Stimulated activated memory B cell treated with anti-CD40 and anti-IgM and Interleukin-4, amounts not matched to agents 10 μg/mL and 1 μg/mL and 100 μg/mL, for 72 hours (primary cell): ENCODE measurements at places on chromosomes 5 and 9.

DNA sequence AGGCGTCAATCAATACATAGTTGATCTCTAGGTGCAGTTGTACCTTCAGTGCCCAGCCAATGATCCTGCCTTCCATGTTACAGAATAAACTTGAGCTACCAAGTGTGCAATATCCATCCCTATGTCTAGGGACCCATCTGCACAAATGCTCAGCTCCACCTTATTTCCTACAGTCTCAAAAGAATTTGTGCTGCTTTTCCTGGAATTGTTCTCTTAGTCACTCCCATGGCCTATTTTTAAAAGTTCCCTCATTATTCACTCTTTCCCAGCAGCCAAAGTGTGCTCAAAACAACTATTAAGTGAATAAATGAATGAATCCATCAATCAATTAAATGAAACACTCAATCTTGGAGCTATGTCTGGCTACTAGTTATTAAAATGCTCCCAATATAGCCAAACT is 14.7 kb downstream of the LIX1 start:
- no peaks in the 10 kb centered on the region for H3K27me3 ChIP-seq
- H3K4me3 ChIP-seq = no peak overlapping the region
- H3K36me3 ChIP-seq = no peaks in the 10 kb centered on the region

DNA sequence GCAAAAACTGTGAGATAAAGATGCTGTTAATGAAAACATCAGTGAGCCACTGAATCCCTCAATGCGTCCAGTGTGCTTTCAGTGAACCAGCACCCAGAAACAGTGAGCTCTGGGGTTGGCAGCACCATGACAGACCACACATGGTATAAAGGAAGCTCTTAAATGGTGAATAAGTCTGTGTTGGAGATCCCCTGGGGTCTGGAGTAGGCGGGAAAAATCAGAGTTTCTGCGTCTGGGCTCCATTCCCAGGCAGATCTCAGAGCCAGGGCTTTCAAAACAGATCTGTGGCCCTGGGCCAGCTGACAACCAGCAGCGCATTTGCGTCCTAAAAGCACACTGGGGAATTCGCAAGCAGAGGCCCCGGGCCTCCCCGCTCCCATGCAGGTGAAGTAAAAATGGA is 233.5 kb downstream of the FRMD3 start:
- ATAC-seq = no peak
- H3K27ac ChIP-seq = no peak overlapping the region
- no peaks in the 10 kb centered on the region for H3K36me3 ChIP-seq
- no peak overlapping the region for H3K4me3 ChIP-seq
- no peaks in the 10 kb centered on the region for H3K4me1 ChIP-seq

DNA sequence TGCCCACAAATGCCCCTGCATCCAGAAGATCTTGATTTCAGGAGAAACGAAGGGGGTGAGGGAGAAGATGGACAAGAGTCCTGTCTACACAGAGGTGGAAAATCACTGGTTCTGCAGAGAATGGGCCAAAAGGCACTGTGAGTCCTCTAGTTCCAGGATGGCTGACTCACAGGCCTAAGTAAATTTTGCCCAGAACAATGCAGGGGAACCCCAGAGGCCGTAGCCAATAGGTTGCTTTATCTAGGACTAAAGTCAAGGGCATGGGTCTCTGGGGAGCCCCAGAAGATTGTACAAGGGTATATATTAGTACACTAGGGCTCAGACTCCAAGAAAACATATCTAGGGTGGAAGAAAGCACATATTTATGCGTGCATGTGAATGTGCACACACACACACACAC is 98.0 kb downstream of the SLIT3 start:
- ATAC-seq = no peak
- H3K4me1 ChIP-seq = no peaks in the 10 kb centered on the region
- H3K36me3 ChIP-seq = no peaks in the 10 kb centered on the region
- H3K27ac ChIP-seq = no peak overlapping the region
- no peak overlapping the region for H3K4me3 ChIP-seq

- H3K4me1 ChIP-seq = no peaks in the 10 kb centered on the region
- ATAC-seq = no peak
- H3K36me3 ChIP-seq = no peaks in the 10 kb centered on the region
- no peak overlapping the region for H3K27ac ChIP-seq
- H3K27me3 ChIP-seq = no peaks in the 10 kb centered on the region
Measured at GRCh38 chr5:168347368-168348083, 56.1 kb downstream of the WWC1 start.

DNA sequence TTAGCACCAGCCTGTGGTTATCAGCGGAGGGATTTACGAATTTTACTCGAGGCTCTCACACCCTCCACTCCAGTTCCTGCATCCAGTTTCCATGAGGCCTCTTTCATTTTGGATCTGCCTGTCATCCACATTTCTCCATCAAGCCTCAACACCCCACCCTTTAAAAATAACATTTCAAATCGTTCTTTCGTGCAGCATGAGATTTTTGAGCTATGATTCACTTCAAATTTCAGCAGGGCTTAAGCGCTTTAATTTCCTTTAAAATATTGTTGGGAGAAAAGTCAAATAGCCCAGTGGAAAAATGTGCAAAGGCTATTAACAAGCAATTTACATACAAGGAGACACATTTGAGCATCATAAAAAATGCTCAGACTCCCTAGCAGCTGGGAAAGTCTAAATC is 103.2 kb downstream of the MSX2 start:
- H3K27me3 ChIP-seq = no peaks in the 10 kb centered on the region
- no peak overlapping the region for H3K27ac ChIP-seq

DNA sequence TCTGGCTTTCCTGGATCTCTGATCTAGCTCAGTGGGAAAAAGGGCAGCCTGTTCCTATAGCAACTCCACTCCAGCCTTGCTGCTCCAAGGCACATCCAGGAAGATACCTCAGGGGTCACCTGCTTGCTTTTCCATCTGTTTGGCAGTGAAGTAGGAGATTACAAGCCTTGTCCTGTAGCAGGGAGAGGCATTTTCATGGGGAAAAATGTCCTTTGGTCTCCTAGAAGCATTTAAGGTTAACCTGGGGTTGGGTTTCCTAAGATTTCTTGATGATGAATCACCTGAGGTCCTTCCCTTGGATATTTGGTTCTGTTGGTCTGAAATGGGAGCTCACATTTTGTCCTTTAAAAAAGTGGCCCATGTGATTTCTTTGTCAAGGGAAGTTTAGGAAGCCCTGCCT is 1.5 kb upstream of the TMEM174 start:
- H3K27me3 ChIP-seq = peaks cover 84% of the 10 kb centered on the region
- no peaks in the 10 kb centered on the region for H3K36me3 ChIP-seq
- no peak for ATAC-seq
- H3K27ac ChIP-seq = no peak overlapping the region

DNA sequence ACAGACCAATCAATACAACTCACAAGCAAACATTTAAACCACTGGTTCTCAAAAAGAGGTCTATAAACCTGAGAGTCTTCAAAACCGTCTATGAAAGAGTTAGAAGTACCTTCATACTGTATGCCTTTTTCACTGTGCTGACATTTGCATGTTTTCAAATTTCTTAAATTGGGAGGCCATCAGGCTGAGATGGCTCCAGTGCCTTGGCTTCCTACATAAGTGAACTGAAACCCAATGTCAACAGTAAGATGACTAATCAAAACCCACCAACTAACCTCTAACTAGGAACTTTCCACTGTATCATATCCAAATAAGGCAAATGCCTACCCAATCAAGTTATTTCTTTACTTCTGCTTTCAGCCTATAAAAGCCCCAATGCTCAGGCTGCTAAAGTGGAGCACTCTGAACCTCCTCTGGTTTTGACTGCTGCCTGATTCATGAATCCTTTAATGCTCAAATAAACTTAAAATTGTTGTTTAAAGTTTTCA is 35.1 kb downstream of the FAM13B start:
- H3K4me3 ChIP-seq = no peak overlapping the region
- no peaks in the 10 kb centered on the region for H3K27me3 ChIP-seq
- H3K4me1 ChIP-seq = peaks cover 38% of the 10 kb centered on the region
- H3K27ac ChIP-seq = peak overlapping the region; percentile 51
- H3K36me3 ChIP-seq = peaks cover 50% of the 10 kb centered on the region
- ATAC-seq = peak; percentile 91

DNA sequence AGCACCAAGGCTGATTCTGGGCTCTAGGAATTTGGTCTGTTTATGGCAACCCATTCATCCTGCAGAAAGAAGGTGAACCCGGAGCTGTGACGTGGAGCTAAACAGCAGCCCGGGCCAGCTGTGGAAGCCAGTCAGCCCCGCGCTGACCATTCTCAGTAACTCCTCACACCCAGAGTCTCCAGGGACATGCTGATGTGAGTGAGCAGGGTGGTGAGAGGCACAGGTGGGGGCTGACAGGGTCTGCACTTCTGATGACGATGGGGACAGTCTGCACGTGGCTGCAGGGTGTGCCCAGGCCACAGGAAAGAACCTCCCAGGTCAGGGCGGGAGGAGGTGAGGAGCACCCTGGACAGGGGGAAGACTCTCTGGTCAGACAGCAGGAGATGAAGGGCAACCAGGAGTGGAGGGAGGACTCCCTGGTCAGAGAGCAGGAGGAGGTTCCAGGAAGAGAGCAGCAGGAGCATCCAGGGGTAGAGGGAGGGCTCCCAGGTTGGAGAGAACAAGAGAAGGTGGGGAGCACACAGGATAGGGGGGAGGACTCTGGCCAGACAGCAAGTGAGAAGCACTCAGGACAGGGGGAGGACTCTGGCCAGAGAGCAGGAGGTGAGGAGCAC is 26.1 kb upstream of the SLC6A3 start:
- H3K4me3 ChIP-seq = no peak overlapping the region
- peaks cover 67% of the 10 kb centered on the region for H3K36me3 ChIP-seq
- ATAC-seq = no peak
- peak overlapping the region; percentile 73 for H3K27ac ChIP-seq
- H3K4me1 ChIP-seq = peaks cover 18% of the 10 kb centered on the region
- H3K27me3 ChIP-seq = no peaks in the 10 kb centered on the region

DNA sequence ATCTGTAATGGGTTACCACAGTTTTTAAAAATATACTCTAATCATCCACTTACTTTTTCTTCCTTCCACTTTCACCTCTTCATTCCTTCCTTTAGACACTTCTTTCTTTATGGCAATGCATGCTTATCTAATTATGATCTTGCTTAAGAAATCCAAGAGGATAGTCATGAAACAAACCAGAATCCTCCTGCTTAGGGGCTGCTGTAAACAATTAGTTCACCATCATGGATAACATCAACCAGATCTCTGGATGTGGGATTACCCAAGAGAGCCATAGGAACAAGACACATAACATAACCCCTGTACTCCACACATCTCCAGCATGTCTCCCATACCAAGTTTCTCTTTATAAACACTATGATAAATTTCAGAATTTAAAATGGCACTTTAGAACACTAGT is 713.4 kb upstream of the PTPRD start:
- no peaks in the 10 kb centered on the region for H3K36me3 ChIP-seq
- no peak for ATAC-seq
- H3K4me1 ChIP-seq = no peaks in the 10 kb centered on the region
- no peaks in the 10 kb centered on the region for H3K27me3 ChIP-seq
- H3K27ac ChIP-seq = no peak overlapping the region

- H3K27ac ChIP-seq = no peak overlapping the region
- no peaks in the 10 kb centered on the region for H3K27me3 ChIP-seq
- H3K4me3 ChIP-seq = no peak overlapping the region
- no peaks in the 10 kb centered on the region for H3K36me3 ChIP-seq
- no peak for ATAC-seq
Measured at GRCh38 chr9:106110483-106110882, 416.1 kb downstream of the TMEM38B start.

GRCh38 chr5:111742177-111742994 is 14.6 kb downstream of the NREP start:
- no peaks in the 10 kb centered on the region for H3K36me3 ChIP-seq
- H3K27me3 ChIP-seq = no peaks in the 10 kb centered on the region
- no peak overlapping the region for H3K27ac ChIP-seq
- no peak for ATAC-seq
- H3K4me1 ChIP-seq = no peaks in the 10 kb centered on the region
- no peak overlapping the region for H3K4me3 ChIP-seq

- no peaks in the 10 kb centered on the region for H3K36me3 ChIP-seq
- H3K27me3 ChIP-seq = no peaks in the 10 kb centered on the region
- no peak overlapping the region for H3K4me3 ChIP-seq
- no peaks in the 10 kb centered on the region for H3K4me1 ChIP-seq
- no peak for ATAC-seq
Measured at GRCh38 chr5:32833663-32834062, 122.5 kb downstream of the NPR3 start.

GRCh38 chr5:163369776-163370385 is 67.5 kb upstream of the CCNG1 start:
- H3K4me1 ChIP-seq = no peaks in the 10 kb centered on the region
- peaks cover 11% of the 10 kb centered on the region for H3K36me3 ChIP-seq
- peaks cover 11% of the 10 kb centered on the region for H3K27me3 ChIP-seq
- no peak overlapping the region for H3K4me3 ChIP-seq

- ATAC-seq = no peak
- H3K4me3 ChIP-seq = no peak overlapping the region
- no peaks in the 10 kb centered on the region for H3K27me3 ChIP-seq
- no peaks in the 10 kb centered on the region for H3K36me3 ChIP-seq
- peaks cover 7% of the 10 kb centered on the region for H3K4me1 ChIP-seq
Measured at GRCh38 chr5:141669520-141669919, 12.5 kb downstream of the ARAP3 start.

DNA sequence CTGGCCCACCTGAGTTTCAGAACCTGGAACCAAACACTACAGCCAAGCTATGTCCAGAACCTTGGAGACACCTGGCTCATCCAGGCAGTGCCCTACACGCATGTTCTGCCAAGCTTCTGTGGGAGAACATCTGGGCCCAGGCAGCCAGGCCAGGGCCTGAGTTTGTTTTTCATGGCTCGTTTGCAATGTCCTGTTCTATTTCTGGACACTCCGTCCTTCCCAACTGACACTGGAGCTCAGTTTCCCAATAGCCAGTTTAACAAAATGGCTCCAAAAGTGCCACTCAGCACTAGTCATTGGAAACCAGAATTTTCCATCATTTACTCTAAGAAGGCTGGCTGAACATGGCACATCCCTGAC is 38.6 kb downstream of the SH3RF2 start:
- H3K27me3 ChIP-seq = no peaks in the 10 kb centered on the region
- no peak overlapping the region for H3K27ac ChIP-seq
- no peak for ATAC-seq
- no peak overlapping the region for H3K4me3 ChIP-seq
- H3K4me1 ChIP-seq = no peaks in the 10 kb centered on the region

DNA sequence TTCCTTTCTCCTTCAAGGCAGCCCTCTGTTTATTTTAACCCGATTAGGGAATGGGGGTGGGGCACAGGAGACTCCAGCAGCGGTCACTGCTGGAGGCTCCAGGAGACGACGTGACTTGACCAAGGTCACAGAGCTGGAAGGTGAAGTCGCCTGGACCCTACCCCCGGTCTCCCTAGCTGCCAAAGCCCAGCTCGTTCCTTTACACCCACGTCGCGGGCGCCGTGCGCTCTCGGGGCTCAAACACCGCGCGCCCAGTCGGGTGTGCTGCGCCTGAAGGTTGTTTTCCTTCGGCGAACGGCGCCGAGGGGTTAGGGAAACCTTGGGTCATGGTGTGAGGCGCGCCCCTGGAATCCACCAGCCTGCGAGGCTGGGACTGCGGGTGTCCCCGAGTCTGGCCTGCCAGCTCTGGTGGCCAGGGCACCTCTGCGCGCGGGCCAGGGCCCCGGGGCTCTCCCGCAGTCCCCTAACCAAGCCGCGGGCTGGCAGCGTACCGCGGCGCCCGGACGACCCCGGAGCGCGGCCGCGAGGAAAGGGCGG is 747 bp upstream of the UNC5A start:
- no peaks in the 10 kb centered on the region for H3K36me3 ChIP-seq
- ATAC-seq = no peak
- H3K27ac ChIP-seq = no peak overlapping the region
- no peak overlapping the region for H3K4me3 ChIP-seq
- peaks cover 81% of the 10 kb centered on the region for H3K27me3 ChIP-seq
- peaks cover 23% of the 10 kb centered on the region for H3K4me1 ChIP-seq
